CD4-positive, alpha-beta T cell (primary cell): ENCODE measurements at places on chromosomes 13 and 19.

GRCh38 chr13:68358294-68358705 lies 1128.2 kb upstream of the PCDH9 start:
- H3K27me3 ChIP-seq: no peaks in the 10 kb centered on the region
- H3K4me1 ChIP-seq: no peaks in the 10 kb centered on the region
- H3K27ac ChIP-seq: no peak overlapping the region
- no peaks in the 10 kb centered on the region for H3K36me3 ChIP-seq
- DNase-seq: no peak
- H3K4me3 ChIP-seq: no peak overlapping the region

- no peaks in the 10 kb centered on the region for H3K27me3 ChIP-seq
- no peak overlapping the region for H3K4me3 ChIP-seq
- no peaks in the 10 kb centered on the region for H3K36me3 ChIP-seq
- no peak overlapping the region for H3K27ac ChIP-seq
Measured at GRCh38 chr13:58729361-58729760, 1097.8 kb downstream of the PCDH17 start.

GRCh38 chr13:21539687-21540086 lies 64.3 kb downstream of the MICU2 start:
- H3K4me1 ChIP-seq: no peaks in the 10 kb centered on the region
- no peak for DNase-seq
- no peaks in the 10 kb centered on the region for H3K27me3 ChIP-seq
- no peak overlapping the region for H3K4me3 ChIP-seq

- H3K4me3 ChIP-seq: no peak overlapping the region
- H3K27ac ChIP-seq: no peak overlapping the region
- H3K27me3 ChIP-seq: peaks cover 93% of the 10 kb centered on the region
- no peak for DNase-seq
- no peaks in the 10 kb centered on the region for H3K36me3 ChIP-seq
Measured at GRCh38 chr13:27973961-27974662, 5.0 kb upstream of the CDX2 start.

GRCh38 chr13:32036126-32036695 lies 4.6 kb downstream of the FRY start:
- H3K27ac ChIP-seq: no peak overlapping the region
- DNase-seq: no peak
- no peaks in the 10 kb centered on the region for H3K27me3 ChIP-seq

DNA sequence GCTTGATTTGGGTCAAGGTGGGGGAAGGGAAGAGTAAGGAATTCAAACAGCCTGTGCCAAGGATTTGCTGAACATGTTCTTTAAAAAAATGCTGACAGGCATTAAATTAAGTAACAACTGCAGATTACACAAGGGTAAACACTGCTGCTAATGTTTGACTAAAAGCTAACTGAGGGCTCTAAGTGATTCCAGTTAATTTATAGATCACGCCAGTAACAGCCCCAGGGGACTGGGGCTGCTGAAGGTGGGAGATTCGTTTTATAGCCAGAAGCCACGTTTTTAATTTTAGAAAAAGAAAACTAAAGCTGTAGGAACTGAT lies 321.7 kb downstream of the DLEU7 start:
- DNase-seq: no peak
- no peaks in the 10 kb centered on the region for H3K27me3 ChIP-seq
- H3K27ac ChIP-seq: no peak overlapping the region
- H3K36me3 ChIP-seq: no peaks in the 10 kb centered on the region
- H3K4me3 ChIP-seq: no peak overlapping the region
- peaks cover 6% of the 10 kb centered on the region for H3K4me1 ChIP-seq

DNA sequence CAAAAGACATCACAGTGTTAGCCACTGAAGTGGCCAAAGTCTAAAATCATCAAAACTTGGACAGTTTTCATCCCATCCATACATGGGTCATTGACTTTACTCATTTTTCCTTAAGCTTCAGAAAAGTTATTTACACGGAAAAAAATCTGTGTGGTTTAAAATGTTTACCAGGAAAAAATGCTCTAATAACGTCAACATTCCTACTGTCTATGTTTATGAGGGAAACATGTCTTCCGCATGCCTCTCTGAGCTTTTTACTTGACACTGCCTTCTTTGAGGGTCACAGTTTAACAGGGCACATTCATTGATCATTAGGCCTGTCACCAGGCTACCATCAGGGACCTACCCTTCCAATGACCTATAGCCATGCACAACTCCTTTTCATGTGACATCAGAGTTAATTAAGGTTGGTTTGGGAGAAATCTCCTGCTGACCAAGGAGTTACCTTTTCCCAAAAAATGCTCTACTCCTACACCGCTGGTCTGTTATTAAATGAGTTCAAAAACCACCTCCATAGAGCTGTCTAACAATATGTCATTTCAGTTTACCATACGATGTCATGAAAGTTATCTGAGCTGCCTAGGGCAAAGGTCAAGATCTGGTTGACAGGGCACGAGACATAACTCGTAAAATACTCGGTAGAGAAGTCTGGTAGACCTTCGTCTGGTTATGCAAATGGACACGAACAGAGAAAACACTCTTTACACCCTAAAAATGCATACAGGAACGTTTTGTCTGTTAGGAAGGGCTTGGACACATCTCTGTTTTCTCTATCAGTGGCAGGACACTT lies 17.8 kb downstream of the FLT1 start:
- H3K36me3 ChIP-seq: no peaks in the 10 kb centered on the region
- no peak overlapping the region for H3K27ac ChIP-seq
- H3K4me3 ChIP-seq: no peak overlapping the region
- no peaks in the 10 kb centered on the region for H3K27me3 ChIP-seq

DNA sequence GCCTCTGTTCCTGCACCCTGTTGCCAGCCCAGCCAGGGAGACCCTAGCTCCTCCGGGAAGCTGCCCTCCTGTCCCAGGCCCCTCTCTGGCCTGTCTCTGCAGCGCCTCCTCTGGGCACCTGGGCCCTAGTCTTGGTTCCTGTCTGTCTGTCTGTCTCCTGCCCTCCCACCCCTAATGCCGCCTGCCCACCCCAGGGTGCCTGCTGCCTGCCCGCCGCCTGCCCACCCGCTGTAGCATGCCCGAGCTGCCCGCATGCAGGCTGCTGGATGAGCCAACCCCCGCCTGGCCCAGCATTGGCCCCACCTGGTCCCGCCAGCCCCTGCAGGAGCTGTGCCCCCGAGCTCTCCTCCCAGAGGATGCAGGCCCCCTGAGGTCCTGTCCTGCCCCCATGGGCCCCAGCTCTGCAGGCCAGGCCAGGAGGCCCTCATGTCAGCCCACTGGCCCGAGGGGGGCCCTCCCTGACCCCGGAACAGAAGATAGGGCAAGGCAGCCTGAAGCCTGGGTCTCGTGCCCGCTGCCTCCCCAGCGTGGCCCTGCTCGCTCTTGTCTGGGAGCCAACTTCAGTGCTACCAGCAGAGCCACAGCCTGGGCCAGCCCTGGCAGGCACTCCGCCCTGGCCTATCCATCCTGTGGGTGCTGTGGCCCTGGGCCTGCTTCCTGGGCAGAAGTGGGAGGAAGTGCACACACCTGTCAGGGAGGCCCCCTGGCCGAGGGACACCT lies 5.2 kb downstream of the MAP2K7 start:
- H3K4me1 ChIP-seq: peaks cover 45% of the 10 kb centered on the region
- H3K4me3 ChIP-seq: no peak overlapping the region
- H3K27me3 ChIP-seq: no peaks in the 10 kb centered on the region
- DNase-seq: no peak

DNA sequence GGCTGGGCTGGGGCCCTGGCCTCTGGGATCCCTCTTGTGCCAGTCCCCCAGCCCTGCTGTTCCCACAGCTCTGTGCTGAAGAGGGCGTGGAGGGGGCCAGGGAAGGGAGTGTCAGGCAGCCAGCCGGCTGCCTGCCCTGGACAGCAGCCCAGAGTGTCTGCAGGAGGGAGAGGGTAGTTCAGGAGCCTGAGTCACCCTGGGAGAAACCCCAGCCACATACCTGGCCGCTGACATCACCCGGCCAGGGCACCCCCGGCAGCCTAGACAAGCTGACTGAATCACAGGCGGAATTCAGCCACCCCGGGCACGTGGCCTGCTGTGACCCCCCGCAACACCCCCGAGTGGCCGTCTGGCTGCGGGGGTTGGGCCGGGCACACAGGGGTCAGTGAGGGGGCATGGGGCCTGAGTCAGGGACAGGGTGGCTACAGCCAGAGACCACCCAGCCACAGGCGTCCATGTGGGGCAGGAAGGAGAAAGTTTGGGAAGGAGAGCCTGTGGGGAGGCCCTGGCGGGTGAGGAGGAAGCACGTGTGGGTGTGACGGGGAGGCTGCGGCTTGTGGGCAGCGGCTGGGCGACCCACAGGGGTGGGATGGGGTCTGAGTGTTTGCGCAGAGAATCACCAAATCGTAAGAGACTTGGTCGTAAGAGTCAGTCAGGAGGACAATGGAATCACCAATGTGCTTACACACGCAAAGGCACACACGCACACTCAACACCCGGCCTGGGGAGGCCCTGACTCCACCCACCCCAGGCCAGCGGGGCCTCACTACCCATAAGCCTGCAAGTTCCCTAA lies 11.9 kb upstream of the FOSB start:
- no peak overlapping the region for H3K4me3 ChIP-seq
- no peak overlapping the region for H3K27ac ChIP-seq
- DNase-seq: peak; percentile 43
- H3K36me3 ChIP-seq: no peaks in the 10 kb centered on the region
- H3K27me3 ChIP-seq: no peaks in the 10 kb centered on the region
